ENCODE measurements at places on chromosomes 2 and 18.

DNA sequence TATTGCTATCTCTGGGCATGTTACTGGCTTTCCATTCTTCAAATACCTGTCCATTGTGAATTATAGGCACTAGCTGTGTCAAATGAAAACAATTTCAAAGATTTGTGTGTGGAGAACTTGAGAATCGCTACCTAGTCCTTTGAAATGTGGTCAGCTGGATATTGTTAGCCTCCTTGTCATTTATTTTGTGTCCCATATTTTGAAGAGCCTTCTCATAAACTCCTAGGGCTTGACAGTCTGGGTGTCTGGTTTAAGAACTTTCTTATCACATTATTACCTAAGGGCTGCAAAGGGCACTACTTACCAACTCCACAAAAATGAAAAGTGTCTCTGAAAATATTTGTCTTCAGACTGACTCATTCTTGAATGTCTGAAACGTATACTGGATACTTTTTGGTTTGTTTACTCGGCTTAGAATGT, 50.2 kb downstream of the COL4A3 start:
- no peak for DNase-seq

GRCh38 chr18:68484241-68484640, 230.7 kb downstream of the TMX3 start:
- no peak for DNase-seq

GRCh38 chr2:233380132-233380895, 26.0 kb downstream of the DGKD start:
- no peak for DNase-seq

DNA sequence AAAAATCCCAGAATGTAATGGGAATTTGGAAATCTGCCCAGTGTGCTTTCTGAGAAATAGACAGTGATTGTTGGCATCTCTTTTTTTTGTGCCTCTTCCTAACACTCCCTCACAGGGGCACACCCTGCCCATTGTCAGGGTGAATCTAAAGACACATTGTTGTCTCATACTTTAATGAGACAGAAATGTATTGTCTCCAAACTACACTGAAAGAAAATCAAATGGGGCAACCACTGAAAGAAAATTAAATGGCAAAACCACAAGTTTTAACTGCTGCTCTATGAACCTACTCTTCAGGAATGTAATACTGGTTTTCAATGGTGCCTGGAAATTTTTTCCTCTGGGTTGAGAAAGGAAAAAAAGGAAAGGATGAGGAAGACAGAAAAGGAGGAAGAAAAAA, 43.2 kb upstream of the GLS start:
- no peak for DNase-seq

GRCh38 chr18:52518086-52518485, 178.1 kb downstream of the DCC start:
- DNase-seq = no peak

GRCh38 chr2:138335036-138335435, 166.5 kb upstream of the SPOPL start:
- DNase-seq = no peak

GRCh38 chr18:67241299-67241698, 275.2 kb downstream of the DSEL start:
- DNase-seq = no peak

DNA sequence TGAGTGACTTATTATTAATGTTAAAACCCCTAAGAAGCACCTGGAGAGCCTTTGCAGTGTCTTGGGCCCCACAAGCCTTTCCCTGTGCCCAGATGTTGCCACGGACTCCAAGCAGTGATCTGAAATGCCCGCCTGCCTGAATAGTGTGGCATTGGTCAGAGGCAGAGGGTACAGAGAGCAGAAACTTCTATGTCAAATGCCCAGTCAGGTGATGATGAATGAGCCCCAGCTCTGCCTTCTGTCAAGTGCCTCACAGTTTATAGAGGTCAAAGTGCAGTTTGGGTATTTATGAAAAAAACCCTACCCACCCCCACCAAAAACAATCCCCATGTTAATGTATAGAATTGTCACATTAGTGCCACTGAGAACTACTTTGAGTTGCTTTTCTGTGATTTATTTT, 170.0 kb upstream of the SIX3 start:
- DNase-seq = no peak

GRCh38 chr2:159035790-159036411, 67.5 kb downstream of the TANC1 start:
- no peak for DNase-seq

Measured in stimulated activated CD4-positive, alpha-beta T cell treated with anti-CD3 and anti-CD28 coated beads, Interleukin-12 subunit alpha, Interleukin-12 subunit beta, amount 100 ng/mL, for 4 hours (primary cell).